ENCODE measurements at places on chromosomes 16 and 17.

- peaks cover 13% of the 10 kb centered on the region for H3K36me3 ChIP-seq
- DNase-seq, result no peak
- H3K27ac ChIP-seq, result peak overlapping the region; percentile 84
- no peaks in the 10 kb centered on the region for H3K27me3 ChIP-seq
- peaks cover 57% of the 10 kb centered on the region for H3K4me1 ChIP-seq
These were observed 89.3 kb downstream of the SMG6 start for GRCh38 chr17:2214047-2214928.

DNA sequence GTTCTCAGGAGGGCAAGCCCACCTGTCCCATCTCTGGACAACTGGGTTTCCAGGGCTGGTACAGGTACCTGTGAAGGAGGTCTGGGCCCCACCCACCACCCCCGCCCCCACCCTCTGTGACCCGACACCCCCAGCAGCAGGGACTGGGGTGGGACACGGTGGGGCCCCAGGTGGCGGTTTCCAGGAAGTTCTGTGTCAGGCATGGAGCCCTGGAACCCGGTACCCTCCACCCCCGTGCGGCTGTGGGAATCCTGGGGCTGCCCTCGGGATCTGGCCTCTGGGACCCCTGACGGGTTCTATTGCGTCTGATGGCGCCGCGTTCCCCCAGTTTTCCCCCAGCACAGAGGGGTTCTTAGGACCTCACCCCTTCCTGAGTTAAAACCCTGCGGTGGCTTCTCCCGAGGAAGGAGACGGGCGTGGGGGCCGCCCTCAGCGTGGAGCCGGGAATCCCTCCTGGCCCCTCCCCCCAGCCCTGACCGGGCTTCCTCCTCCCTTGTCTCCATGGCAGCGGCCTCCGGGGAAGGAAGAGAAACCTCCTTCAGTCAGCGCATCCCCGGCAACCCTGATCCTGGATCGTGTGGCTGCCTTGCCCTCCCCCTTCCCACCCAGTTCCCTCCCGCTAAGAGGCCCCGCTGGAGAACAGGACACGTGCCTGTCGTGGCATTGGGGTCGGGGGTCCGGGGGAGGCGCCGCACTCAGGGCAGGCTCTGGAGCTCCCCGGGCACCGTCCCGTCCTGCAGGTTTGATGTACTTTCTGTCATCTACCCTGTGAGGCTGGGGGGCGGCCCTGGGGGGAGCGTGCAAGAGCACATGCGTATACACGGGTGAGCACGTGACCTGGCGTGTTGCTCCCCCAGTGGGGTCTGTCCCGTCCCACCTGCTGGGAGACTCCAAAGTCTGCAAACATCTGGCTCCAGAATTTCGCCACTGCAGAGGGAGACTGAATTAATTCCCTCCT lies 30.3 kb downstream of the CACNA1H start:
- H3K4me1 ChIP-seq, result no peaks in the 10 kb centered on the region
- no peak overlapping the region for H3K4me3 ChIP-seq
- H3K36me3 ChIP-seq, result no peaks in the 10 kb centered on the region
- no peak for DNase-seq
- no peak overlapping the region for H3K27ac ChIP-seq
- no peaks in the 10 kb centered on the region for H3K27me3 ChIP-seq

DNA sequence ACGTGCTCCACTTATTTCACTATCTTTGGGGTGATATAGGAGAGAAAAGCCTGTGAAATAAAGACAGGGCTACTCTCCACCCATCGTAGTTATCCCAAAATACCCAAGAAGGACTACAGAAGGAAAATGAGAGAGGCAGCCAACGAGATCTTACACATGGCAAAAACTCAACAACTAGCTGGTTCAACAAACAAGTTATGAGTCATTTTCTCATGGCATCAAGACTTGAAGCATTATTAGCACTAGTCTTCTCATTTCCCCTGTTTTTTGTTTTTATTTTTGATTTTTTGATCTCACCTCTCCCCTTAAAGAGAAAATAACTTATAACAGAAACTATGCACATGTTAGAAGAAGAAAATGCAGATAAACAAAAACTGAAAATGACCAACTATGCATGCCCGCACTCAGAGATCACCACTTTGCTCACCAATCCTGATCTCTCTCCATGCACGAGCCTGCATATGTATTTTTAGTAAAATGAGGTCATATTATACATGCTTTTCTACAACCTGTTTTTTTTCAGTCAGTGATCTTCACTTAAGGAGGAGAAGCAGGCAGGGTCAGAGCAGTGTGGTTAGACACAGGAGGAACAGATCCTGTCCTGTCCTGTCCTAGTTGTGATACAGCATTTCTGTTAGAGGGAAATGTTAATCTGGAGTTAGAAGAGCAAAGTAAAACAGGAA lies 22.8 kb downstream of the FAM117A start:
- H3K4me3 ChIP-seq, result peak overlapping the region; percentile 79
- H3K4me1 ChIP-seq, result peaks cover 92% of the 10 kb centered on the region
- DNase-seq, result no peak
- H3K36me3 ChIP-seq, result peaks cover 8% of the 10 kb centered on the region

DNA sequence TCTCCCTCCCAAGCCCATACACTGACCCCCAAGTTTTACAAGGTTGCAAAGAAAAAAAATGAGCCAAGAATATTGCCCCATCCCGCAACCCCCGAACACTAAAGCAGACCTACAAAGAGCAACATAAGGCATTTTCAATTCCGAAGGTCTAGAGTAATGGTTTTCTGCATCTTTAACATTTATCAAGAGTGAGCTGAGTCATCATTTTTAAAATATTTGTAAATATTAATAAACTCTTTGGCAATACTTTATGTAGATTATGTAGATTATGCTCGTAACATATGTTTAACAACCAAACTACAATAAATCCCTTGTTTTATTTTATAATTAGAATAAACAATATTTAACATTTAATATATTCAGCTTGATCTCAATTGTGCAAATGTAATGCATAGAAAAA lies 1.4 kb downstream of the ZNF624 start:
- H3K36me3 ChIP-seq, result peaks cover 2% of the 10 kb centered on the region
- peak overlapping the region; percentile 79 for H3K4me3 ChIP-seq
- peaks cover 16% of the 10 kb centered on the region for H3K4me1 ChIP-seq
- no peaks in the 10 kb centered on the region for H3K27me3 ChIP-seq

GRCh38 chr17:81245024-81245664 lies 6.0 kb downstream of the NDUFAF8 start:
- H3K36me3 ChIP-seq, result peaks cover 9% of the 10 kb centered on the region
- no peak overlapping the region for H3K4me3 ChIP-seq
- no peak for DNase-seq

DNA sequence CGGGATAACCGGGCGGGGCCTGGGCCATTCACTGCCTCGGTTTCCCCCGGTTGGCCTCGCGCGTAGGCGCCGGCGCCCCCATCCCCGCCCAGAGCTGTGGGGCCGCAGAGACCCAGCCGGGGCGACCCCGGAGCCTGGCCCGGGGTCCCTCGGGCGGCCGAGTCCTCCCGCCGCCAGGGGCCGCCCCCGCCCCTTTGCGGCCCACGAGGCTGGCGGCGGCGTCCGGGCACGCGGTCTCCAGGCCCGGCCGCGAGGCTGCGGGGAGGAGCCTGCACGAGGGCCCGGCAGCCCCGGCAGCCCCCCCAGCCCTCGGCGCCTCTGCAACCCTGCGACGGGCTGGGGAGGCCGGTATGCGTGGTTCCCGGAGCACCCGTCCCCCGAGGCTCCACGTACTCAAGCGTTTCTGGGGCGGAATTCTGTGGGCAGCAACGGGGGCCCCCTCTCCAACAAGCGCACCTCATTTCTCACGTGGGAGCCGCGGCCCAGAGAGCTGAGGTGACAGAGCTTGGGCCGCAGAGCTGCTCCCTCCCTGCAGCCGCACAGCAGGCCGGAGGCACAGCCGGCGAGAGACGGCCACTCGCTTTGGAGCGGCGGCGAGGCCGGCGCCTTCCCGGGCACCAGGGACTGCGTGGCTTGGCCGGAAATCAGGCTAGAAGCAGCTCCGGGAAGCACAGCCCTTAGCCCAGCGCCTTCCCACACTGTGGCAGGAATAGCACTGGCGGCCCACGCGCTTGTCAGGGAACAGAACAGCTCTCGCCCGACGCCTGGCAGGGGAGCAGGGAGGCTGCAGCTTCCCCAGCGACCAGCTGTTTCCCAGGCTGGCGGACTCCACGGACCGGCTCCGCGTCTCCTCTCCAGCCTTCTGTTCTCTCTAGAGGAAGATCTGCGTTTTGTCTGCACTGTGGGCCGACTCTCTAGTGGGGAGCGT lies 867 bp upstream of the LIMD2 start:
- H3K4me3 ChIP-seq, result peak overlapping the region; percentile 85
- peak overlapping the region; percentile 95 for H3K27ac ChIP-seq
- H3K4me1 ChIP-seq, result peaks cover 70% of the 10 kb centered on the region
- H3K27me3 ChIP-seq, result no peaks in the 10 kb centered on the region

DNA sequence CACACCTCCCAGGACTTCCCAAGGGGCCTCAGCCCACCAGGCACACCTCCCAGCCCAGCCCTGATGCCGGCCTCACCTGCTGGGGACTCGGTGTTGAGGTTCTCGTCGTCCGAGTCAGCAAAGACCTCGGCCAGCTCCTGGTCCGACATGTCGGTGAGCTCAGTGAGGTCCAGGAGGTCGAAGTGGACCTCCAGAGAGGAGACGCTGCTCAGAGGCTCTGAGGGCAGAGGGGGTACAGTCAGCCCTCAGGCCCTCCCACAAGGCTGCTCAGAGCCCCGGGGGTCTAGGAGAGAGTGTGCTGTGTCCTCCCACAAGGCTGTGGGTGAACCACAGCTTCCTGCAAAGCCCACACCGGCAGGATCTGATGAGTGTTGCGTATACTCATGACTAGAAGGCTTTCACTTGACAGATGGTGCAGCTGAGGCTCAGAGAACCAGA lies 10.5 kb downstream of the DBNDD1 start:
- peak; percentile 71 for DNase-seq
- peaks cover 24% of the 10 kb centered on the region for H3K4me1 ChIP-seq
- H3K27me3 ChIP-seq, result no peaks in the 10 kb centered on the region
- peak overlapping the region; percentile 74 for H3K27ac ChIP-seq

- H3K4me3 ChIP-seq, result peak overlapping the region; percentile 54
- peak overlapping the region; percentile 86 for H3K27ac ChIP-seq
- no peaks in the 10 kb centered on the region for H3K36me3 ChIP-seq
These were observed 18.4 kb downstream of the LDHD start for GRCh38 chr16:75097941-75098901.

GRCh38 chr16:8763083-8763482 lies 34.4 kb downstream of the TMEM186 start:
- H3K4me1 ChIP-seq, result no peaks in the 10 kb centered on the region
- H3K36me3 ChIP-seq, result peaks cover 5% of the 10 kb centered on the region
- no peak overlapping the region for H3K4me3 ChIP-seq
- H3K27ac ChIP-seq, result no peak overlapping the region
- DNase-seq, result no peak

DNA sequence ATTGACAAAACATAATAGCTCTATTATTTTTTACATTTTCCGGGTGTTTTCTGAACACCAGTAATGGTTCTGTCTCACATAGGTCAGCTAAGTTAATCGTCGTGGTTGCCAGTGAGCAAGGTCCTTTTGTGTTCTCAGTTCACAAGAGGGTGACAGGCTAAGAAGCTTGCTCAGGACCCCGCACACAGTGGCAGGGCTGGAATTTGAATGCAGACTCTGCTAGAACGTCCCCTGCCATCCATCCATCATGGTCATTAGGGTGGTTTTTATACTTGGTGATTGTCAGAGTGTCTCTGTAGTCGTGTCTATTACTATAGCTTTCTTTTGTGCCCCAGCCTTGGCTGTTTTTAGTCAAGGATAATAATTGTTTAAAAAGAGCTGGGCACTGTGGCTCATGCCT lies 176.2 kb downstream of the SNX29 start:
- DNase-seq, result no peak
- peaks cover 8% of the 10 kb centered on the region for H3K4me1 ChIP-seq
- no peaks in the 10 kb centered on the region for H3K36me3 ChIP-seq

DNA sequence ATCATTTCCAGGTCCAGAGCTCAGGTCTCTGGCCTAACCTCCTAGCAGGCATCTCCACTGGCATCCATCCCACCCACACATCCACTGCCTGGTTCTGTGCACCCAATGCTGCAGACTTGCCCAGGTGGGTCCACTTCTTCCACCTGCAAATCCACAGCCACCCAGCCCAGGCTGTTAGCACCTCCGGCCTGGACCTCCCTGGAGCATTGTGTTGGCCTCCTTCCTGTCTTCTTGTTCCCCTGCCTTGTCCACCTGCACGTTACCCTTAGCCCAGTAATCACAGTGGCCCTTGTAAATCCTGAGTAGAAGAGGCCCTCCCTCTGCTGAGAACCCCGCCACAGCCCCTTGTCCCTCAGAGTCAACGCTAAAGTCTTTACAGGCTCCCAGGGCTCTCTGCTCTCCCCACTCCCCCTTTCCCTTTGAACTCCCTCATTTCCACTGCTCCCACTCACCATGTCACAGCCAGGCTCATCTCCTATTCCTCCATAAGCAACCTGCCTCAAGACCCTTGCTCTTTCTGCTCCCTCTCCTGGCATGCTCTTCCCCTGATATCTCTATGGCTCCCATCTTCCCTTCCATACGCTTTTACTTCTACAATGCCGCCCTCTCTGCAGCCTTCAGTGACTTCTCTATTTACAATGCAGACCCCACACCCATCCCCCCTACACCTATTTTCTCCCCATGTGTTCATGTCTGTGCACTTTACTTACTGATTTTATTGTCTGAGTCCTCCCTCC lies 288.8 kb downstream of the FOXL1 start:
- no peaks in the 10 kb centered on the region for H3K36me3 ChIP-seq
- H3K4me1 ChIP-seq, result no peaks in the 10 kb centered on the region
- H3K27ac ChIP-seq, result no peak overlapping the region
- H3K27me3 ChIP-seq, result peaks cover 4% of the 10 kb centered on the region

DNA sequence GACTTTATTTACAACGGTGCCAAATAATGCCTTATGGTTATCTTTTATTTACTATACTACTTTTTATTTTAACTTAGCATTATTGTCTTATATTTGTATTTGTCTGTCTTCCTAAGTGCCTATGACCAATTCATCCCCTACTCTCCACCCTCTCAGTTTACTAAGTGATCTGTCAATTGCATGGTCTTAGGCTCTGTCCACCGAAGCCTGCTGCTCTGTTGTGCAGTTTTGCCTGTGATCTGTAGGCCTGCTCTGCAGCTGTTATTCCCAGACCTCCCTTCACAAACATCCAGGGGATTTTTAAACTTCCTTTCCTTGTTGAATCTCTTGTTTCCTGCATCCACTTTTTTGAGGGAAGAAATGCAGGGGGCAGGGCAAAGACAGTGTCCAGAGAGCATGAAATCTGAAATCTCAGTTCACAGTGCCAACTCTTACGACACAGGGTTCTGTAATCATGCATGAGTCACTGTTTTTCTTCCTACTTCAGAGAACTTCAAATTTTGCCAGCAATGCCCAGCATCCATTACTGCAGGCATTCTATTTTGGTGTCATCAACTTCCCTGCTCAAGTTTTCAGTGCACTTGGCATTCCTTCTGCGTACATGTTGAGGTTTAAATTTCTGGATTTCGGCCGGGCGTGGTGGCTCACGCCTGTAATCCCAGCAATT lies 11.4 kb downstream of the SLFN5 start:
- H3K36me3 ChIP-seq, result peaks cover 36% of the 10 kb centered on the region
- peak overlapping the region; percentile 6 for H3K27ac ChIP-seq
- no peak for DNase-seq
- no peak overlapping the region for H3K4me3 ChIP-seq
- no peaks in the 10 kb centered on the region for H3K27me3 ChIP-seq

- peak overlapping the region; percentile 69 for H3K4me3 ChIP-seq
- peaks cover 96% of the 10 kb centered on the region for H3K4me1 ChIP-seq
- H3K27me3 ChIP-seq, result no peaks in the 10 kb centered on the region
- peaks cover 13% of the 10 kb centered on the region for H3K36me3 ChIP-seq
- peak overlapping the region; percentile 93 for H3K27ac ChIP-seq
These were observed 10.6 kb downstream of the KSR1 start for GRCh38 chr17:27466743-27467375.

- no peak overlapping the region for H3K4me3 ChIP-seq
- no peaks in the 10 kb centered on the region for H3K4me1 ChIP-seq
- H3K27ac ChIP-seq, result no peak overlapping the region
- no peak for DNase-seq
- peaks cover 2% of the 10 kb centered on the region for H3K27me3 ChIP-seq
These were observed 556.6 kb upstream of the GOT2 start for GRCh38 chr16:59290718-59291117.

GRCh38 chr17:64507413-64507782 lies 621 bp downstream of the CEP95 start:
- H3K36me3 ChIP-seq, result peaks cover 67% of the 10 kb centered on the region
- H3K27me3 ChIP-seq, result peaks cover 3% of the 10 kb centered on the region
- DNase-seq, result peak; percentile 17
